Right renal cortex interstitium (tissue), 3 donors: ENCODE measurements at places on chromosomes 3 and 15. TPM values are rescaled to one million over a fixed set of nuclear protein-coding genes. Genes with fewer than 3 reads are reported as not detected.

The SPATA12 gene
- polyA plus RNA-seq: not detected

- no peak for DNase-seq
Observed at GRCh38 chr3:94115482-94115881, 52.6 kb downstream of the NSUN3 start.

The FBXW12 gene
- 0.35 TPM for polyA plus RNA-seq

- no peak for DNase-seq
Observed at GRCh38 chr3:127520993-127521392, 69.5 kb downstream of the TPRA1 start.

The ELL3 gene
- 4.1 TPM for polyA plus RNA-seq

- DNase-seq: no peak
Observed at GRCh38 chr15:33001926-33002325, 192.6 kb downstream of the FMN1 start.
